ENCODE measurements at places on chromosomes 7 and 10.

DNA sequence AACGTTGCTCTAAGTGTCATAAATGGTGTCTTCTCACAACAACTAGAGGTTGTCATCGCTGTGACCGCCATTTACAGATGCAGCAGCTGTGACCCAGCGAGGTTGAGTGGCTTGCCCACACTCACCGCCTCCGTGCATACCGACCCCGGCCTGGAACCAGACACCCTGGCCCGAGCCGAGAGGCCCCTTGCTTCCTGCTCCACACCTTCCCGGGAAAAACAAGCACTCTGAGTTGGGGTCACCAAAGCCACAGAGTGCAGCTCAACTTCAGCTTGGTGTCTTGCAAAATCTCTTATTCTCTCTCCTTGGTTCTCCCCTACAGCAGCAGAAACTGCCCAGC is 115.7 kb upstream of the PPP2R2D start:
- H3K4me3 ChIP-seq: no peak overlapping the region
- H3K27me3 ChIP-seq: no peaks in the 10 kb centered on the region
- H3K4me1 ChIP-seq: no peaks in the 10 kb centered on the region
- no peak for DNase-seq
- H3K27ac ChIP-seq: no peak overlapping the region

DNA sequence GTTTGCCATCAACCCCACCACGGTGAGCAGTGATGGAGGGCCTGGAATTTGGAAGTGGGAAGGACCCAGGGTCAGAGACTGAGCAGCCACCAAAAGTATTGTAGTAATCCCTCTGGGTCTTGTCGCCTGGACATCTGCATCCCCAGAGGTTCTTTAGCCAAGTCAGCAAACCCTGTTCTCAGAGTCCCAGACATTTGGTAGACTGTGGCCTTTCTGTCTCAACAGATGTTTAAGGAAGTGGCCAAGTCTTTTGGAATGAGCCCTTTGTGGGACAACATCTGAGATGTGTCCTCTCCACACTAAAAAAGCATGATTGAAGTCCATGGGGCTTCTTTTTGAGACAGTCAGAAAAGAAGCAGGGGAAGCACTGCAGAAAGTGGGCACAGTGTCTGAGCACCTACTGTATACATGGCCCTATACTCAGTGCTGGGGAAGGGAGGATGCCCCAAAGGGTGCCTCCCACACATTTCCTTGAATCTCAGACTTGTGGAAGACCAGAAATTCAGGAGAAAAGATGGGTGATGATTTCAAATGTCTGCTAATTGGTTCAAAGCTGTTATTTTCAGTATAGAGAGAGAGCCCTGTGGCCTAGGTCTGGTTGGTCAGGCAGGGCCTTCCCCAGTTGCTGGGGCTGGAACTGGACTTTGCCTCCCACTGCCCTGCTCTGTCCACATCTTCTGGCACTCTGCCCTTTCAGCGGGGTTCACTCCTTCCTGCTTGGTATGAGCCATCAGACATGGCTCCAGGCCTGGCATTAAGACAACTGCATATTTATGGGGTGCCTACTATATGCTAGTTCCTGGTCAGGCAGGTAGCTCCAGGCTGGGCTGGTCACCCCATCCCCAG is 26.5 kb upstream of the VSIR start:
- H3K4me1 ChIP-seq: no peaks in the 10 kb centered on the region
- no peak overlapping the region for H3K27ac ChIP-seq
- H3K4me3 ChIP-seq: no peak overlapping the region
- no peaks in the 10 kb centered on the region for H3K36me3 ChIP-seq

DNA sequence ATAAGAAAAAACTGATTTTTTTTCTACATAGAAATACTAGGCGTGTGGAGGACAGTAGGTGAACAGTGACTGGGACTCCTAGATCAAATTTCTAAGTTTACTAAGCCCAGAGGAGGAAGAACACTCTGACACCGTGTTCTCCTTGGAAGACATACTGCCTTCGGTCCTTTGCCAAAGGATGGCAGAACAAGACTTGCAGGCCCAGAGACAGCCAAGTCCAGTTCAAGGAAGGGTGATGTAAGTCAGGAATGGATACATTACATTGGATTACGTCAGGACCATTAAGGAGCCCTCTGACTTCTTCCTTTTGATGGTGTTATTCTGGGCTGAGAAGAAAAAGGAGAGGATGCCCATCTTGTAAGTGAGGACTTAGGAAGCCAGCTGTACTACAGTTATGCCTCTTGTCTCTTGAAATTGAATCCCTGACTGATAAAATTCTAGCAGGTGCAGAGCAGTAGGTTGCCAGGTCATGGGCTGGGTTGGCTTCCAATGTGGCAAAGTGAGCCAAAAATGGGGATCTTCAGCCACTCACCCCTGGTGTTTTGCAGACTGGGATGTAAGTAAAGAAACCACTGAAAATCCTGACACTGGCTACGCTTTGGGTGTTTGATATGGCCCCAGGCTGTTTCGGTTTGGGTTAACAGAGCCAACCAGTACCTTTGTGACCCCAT is 45.1 kb downstream of the RELN start:
- H3K4me3 ChIP-seq: no peak overlapping the region
- no peaks in the 10 kb centered on the region for H3K36me3 ChIP-seq
- H3K4me1 ChIP-seq: no peaks in the 10 kb centered on the region

GRCh38 chr10:48904861-48905260 is 34.8 kb downstream of the LRRC18 start:
- H3K4me3 ChIP-seq: no peak overlapping the region
- no peak for DNase-seq
- H3K27me3 ChIP-seq: no peaks in the 10 kb centered on the region

- H3K36me3 ChIP-seq: no peaks in the 10 kb centered on the region
- no peaks in the 10 kb centered on the region for H3K4me1 ChIP-seq
- H3K27me3 ChIP-seq: no peaks in the 10 kb centered on the region
- no peak overlapping the region for H3K27ac ChIP-seq
Observed at GRCh38 chr10:3869036-3869435, 84.0 kb upstream of the KLF6 start.
